NCI-H187 (cell line): ENCODE measurements at places on chromosomes 3 and 15.

DNA sequence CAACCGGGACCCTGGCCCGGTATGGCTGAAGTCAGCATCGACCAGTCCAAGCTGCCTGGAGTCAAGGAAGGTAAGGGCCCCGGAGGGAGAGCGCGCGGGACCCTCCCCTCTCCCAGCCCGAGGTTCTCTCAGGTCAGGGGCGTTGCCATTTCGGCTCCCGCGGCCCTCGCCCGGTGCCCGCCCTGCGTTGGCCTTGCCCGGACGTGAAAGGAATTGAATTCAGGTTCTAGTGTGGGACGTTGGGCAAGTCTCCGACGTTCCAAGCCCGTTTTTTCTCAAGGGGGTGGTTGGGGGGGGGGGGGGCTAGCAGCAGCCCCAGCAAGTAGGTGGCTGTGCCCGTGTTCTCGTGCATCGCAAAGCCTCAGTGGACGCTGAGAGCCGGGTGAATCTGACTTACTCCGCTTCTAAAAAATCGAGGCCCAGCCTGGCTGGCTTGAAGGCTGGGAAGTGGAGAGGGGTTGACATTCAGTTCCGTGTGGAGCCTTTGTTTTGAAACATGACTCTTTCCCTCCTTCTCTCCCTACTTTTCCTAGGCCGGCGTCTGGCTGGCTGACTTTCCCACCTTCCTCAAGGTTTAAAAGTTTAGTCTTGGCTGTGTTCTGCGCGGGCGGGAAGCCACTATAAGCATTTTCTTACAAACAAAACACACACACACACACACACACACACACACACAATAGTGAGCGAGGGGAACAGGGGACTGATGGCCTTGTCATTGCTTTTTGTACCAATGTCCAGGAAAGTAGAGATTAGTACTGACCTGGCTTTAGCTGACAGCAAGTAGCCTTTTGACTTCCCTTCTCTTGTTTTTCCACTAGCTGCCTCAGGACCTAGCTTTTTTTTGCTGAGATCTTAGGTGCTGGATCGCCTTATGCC is at the start of gene UTS2B:
TSS of gene UTS2B (minus strand) at position 873 of the 876 bp plus-strand sequence. CDS start 48,337 bp downstream, outside the sequence.
- no peak for DNase-seq

GRCh38 chr3:105958237-105959000 is 89.6 kb upstream of the CBLB start:
- DNase-seq: no peak

GRCh38 chr3:70049761-70050160 is 50.2 kb downstream of the SAMMSON start:
- DNase-seq: no peak

GRCh38 chr3:71189480-71189879 is 394.0 kb downstream of the FOXP1 start:
- DNase-seq: no peak

GRCh38 chr3:157469561-157470294 is 33.1 kb downstream of the PTX3 start:
- no peak for DNase-seq

DNA sequence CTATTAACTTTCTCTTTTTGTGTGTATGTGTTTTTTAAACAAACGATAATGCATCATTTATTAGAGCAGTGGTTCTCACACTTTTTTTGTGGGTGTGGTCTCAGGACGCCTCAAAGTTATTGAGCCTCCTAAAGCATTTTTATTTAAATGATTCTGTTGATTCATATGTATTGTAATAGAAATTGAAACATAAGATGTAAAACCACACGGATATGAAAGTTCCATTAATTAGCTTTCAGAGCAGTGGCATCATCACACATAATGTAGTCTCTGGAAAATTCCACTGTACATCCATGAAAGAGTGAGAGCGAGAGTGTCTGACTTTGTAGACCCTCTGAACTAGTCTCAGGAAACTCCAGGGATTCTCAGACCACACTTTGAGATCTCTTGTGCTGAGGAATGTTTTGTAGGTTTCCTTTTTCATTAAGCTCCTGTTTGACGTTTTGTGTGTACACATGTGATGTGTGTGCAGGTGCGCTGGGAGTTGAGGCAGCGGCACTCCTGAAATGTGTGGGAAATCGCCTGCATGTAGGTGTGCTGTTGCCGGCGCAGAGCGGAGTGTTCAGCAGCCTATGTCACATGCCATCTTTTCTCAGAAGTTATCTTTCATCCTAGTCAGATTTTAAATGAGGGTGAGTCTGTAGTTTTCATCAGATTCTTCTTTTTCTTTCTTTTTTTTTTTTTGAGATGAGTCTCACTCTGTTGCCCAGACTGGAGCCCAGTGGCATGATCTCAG is 5.3 kb upstream of the TRAK1 start:
- DNase-seq: no peak

DNA sequence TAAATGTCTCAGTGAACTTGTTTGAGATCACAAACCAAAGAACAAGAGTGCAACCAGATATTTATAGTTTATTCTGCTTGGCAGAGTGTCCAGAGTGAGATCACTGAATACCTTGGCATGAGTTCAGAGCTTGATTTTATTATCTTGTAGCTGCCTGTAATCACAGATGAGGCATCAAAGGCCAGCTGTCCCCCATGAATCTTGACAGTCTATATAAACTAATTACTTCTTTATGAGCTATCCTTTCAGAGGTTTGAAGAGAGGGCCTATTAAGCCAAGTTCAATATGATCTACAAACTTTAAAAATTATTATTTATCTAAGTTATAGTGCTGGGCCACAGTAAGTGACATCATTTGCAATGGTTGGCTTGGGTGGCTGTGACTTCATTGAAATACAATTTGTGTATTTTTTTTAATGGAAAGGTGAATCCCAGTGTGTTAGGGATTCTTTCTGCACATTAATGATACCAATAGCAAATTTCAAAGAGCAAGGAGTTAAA is 251.5 kb downstream of the CLSTN2 start:
- DNase-seq: no peak

- no peak for DNase-seq
Observed at GRCh38 chr3:174957081-174957480, 97.9 kb downstream of the NAALADL2 start.

- DNase-seq: no peak
Observed at GRCh38 chr3:133274477-133274876, 125.4 kb upstream of the BFSP2 start.

DNA sequence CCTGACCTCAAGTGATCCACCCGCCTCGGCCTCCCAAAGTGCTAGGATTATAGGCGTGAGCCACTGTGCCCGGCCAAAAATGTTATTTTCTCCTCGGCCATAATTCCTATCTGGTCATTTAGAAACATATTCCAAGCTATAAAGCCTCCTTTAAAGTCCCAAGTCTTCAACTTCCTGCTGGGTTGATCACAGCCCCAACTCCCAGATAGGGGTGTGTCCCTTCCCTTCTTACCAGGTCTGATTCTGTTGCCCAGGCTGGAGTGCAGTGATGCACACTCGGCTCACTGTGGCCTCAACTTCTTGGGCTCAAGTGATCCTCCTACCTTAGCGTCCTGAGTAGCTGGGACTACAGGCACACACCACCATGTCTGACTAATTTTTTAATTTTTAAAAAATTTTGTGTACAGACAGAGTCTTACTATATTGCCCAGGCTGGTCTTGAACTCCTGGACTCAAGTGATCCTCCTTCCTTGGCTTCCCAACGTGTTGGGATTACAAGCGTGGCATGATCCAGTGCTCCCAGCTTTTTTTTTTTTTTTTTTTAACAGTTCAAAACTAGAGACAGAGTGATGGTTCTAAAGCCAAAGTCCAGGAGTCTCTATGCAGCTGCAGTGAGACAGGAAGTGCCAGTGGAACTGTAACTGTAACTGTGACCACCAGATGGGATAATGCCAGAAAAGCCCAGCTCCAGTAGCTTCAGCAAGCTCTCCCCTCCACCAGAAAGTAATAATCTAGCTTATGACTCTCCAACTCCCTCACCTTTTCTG is 8.2 kb upstream of the PRKAR2A start:
- DNase-seq: no peak

DNA sequence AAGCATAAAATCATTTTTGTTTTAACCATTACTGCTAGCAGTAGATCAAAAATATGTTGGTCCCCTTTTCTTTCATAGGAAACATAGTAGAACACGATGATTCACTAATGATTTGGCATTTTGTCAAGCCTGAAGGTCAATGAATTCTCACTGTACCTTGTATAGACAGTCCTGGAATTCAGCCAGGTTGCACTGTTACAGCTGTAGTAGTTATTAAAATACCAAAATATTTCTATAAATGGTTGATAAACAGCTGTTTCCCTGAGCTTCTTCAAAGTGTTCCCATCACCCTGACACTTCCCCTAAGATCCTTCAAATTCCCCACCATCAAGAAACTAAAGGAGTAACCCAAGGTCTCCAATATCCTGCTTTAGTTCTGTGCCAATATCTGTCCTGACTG is 200.9 kb downstream of the ATP8B4 start:
- DNase-seq: no peak

- DNase-seq: no peak
Observed at GRCh38 chr15:19899021-19899824, 642.4 kb downstream of the GOLGA6L6 start.

GRCh38 chr15:66425837-66426236 is 39.1 kb downstream of the MAP2K1 start:
- no peak for DNase-seq

GRCh38 chr15:71752128-71752527 is 58.2 kb upstream of the NR2E3 start:
- no peak for DNase-seq

GRCh38 chr15:81379269-81379668 is 5.3 kb upstream of the TMC3 start:
- DNase-seq: no peak
